Neural progenitor cell (in vitro differentiated cells): ENCODE measurements at places on chromosomes 7 and 10. TPM values are rescaled to one million over a fixed set of nuclear protein-coding genes. Genes with fewer than 3 reads are reported as not detected.

DNA sequence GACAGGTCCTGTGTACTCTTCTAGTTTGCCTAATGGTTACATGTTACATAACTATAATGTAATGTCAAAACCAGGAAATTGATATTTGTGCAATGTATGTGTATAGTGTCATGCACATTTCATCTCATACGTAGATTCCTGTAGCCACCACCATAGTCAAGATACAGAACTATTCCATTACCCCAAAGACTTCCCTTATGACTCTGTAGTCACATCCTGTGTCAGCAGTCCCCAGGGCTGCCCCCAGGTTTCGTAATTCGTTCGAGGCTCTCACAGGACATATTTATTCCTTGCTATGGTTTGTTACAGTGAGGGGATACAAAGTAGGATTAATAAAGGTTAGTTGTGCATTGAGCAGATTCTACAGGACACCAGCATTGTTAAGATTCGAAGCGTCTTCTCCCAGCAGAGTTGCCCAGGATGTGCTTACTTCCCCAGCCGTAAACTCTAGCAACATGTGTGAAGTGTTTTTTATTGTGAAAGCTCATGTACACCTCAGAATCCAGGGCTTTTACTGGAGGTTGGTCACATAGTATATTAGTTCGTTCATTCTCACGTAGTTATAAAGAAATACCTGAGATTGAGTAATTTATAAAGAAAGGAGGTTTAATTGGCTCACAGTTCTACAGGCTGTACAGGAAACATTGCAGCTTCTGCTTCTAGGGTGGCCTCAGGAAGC, 18.6 kb downstream of the RABGEF1 start:
- DNase-seq = no peak

The C10orf62 gene
- total RNA-seq = not detected in 2 replicates

- DNase-seq = no peak
These were observed 18.7 kb downstream of the LCOR start for GRCh38 chr10:96850825-96851224.

- DNase-seq = no peak
These were observed 367.8 kb downstream of the PPP1R3A start for GRCh38 chr7:113550966-113551365.

- no peak for DNase-seq
These were observed 99.6 kb upstream of the BTBD16 start for GRCh38 chr10:122171302-122172075.

The PCGF5 gene
- 3.8 and 6.1 TPM in 2 replicates for total RNA-seq

The AZGP1 gene
- not detected in 2 replicates for total RNA-seq
